ENCODE measurements at places on chromosomes 5 and 9. TPM values are rescaled to one million over a fixed set of nuclear protein-coding genes. Genes with fewer than 3 reads are reported as not detected.

DNA sequence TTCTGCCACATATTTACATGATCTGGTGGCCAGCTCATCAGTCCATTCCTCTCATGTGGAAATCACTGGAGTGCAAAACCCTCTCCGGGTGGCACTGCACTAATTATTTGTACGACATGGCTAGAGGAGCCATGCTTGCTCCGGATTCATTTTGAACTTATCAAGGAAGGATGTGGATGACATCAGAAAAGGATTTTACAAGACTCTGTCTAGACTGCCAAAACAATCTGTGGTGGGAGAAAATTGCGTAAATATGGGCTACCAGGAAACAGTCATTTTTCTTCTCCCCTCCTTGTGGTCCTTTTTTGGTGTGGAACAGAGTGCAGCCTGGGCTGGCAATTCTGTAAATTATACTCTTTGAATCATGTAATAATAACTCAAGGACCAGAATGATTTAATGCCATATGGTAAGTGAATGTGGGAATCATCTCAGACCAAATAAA lies 123.4 kb upstream of the IFNE start:
- DNase-seq = no peak

Gene CDC25C
- total RNA-seq = 19.0 TPM

GRCh38 chr5:160044967-160045366 lies 36.0 kb downstream of the TTC1 start:
- DNase-seq = no peak

GRCh38 chr9:114273461-114273881 lies 49.4 kb upstream of the ORM1 start:
- DNase-seq = no peak

- no peak for DNase-seq
Observed at GRCh38 chr5:128093368-128093767, 9.8 kb downstream of the SLC12A2 start.

DNA sequence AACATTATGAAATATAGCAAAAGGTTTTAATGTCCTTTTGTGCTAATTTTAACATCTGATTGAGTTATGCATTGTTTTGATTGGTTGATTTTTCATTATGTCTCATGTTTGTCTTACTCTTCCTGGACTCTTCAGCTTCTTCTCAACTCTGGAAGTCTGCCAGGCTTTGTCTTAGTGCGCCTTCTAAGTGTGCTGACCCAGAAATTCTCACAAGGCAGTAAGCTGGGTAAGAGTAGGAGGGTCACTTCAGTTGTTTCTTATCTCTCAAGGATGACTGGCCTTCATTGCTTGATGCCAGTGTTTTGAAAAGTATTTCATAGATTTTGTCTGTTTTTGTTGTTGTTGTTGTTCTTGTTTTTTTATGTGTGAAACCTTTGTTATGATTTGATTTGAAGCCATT lies 59.2 kb downstream of the RIC1 start:
- DNase-seq = no peak

Gene MYMK
- not detected for total RNA-seq

GRCh38 chr5:160638161-160638742 lies 213.8 kb downstream of the ATP10B start:
- DNase-seq = no peak

Gene GZMA
- 2.4 TPM for total RNA-seq

DNA sequence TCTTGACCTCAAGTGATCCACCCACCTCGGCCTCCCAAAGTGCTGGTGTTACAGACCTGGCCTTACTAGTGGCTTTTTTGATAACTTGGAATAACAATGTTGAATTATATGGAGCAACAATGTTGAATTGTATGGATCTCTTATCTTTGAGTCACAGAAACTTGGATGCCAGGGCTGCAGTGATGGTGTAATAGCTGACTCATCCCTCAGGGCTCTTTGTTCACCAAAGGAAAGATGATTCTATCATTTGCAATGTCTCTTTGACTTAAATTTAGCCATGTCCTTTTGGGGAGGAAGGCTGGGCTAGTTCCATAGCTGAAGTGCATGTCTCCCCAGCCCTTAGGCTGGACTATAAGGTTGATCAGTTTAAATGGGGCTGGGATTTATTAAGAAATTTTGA lies 172.3 kb downstream of the PDZD2 start:
- no peak for DNase-seq

- no peak for DNase-seq
Observed at GRCh38 chr5:166427211-166427610, 1864.2 kb upstream of the WWC1 start.

Gene NDUFA8
- total RNA-seq = 50.4 TPM

Gene FCN2
- not detected for total RNA-seq

Gene CEP72
- total RNA-seq = 26.4 TPM

GRCh38 chr5:36285837-36286615 lies 15.7 kb downstream of the RANBP3L start:
- DNase-seq = no peak

Gene PCDHGB6
- total RNA-seq = not detected

Gene CREB3
- total RNA-seq = 26.0 TPM

DNA sequence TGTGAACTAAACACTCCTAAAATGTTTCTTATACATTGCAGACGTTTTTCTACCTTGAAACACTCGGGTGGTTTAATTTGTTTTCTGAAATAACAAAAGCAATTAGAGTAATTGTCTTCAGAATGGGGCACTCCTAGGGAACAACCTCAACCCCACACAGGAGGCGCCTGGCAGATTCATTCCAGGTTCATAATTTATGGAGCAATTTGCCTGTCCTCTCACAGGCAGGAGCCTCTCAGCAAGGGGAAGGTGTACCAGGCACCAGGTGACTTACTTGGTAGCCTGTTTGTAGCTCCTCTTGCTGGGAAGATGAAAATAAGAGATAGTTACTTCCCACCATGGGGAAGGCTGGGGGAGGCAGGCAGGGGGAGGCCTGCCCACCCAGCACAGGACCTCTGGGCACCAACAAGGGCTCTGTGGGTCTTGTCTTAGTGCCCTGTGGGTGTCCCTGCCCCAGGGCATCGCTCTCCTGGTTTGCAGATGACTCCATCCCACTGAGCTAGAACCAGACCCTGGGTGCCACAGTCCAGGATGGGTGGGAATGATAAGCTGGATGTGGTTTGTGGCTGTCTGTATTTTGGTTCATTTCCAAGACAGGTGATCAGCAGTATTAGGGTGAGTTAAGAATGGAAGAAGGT lies 144.4 kb downstream of the FSTL4 start:
- DNase-seq = no peak

- no peak for DNase-seq
Observed at GRCh38 chr5:129962506-129962905, 58.2 kb downstream of the CHSY3 start.

Gene ZNF608
- total RNA-seq = not detected

Gene GPR21
- 1.0 TPM for total RNA-seq

DNA sequence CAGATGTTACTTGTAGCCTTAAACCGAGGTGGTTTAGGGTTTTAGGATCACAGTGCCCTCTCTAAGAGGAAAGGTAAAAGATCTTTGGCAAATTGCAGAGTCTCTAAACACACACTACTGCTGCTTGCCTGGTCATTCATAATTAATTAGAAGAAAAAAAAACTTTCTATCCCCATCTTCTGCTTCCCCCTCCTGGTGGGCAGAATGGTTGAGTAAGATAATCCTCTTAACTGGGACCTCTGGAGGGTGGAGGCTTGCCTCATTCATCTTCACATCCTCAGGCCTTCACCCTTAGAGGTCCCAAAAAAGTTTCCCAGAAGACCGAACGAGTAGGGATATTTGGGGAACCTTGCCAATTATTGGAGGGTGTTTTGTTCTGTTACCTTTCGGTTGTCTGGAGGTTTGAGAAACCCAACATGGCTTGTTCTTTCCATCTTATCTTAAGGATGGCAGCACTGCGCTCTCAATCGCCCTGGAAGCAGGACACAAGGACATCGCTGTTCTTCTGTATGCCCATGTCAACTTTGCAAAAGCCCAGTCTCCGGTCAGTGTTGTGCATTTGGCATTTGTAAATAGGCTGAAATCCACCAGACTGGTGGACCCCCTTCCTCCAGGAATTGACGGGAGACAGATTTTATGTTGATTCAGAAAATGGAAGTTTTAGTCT lies 97.3 kb upstream of the DMRT1 start:
- DNase-seq = no peak

DNA sequence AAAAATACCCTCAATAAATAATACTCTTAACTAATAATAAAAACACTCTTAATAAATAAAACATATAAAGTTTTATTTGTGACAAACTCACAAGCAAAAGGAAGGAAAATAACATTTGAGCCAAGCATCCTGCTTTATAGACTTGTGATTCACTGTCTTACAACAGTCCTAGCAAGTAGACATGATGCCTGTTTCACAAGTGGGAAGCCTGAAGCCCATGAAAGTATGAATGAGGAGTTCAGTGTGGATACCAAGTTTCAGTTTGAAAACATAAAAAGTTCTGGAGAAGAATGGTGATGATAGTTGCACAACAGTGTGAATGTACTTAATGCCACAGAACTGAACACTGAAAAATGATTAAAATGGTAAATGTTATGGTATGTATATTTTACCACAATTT lies 10.9 kb downstream of the HABP4 start:
- DNase-seq = no peak

Gene HMCN2
- total RNA-seq = 0.05 TPM

DNA sequence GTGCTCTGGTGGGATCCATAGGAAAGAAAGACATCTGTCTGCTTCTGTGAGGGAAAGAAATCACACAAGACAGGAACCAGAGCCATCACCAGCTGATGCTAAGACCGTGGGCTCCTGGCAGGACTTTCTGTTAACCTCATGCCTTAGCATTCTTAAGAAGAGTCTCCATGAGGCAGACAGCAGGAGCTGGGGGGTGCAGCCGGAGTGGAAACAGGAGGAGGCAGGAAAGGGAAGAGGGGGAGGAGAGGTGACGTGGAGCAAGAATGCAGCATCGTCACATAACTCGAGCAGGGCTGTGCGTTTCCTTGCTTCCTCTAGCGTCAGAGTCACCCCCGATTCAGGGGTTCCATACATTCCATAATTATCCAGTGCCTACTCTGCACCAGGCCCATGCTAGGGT lies 53.6 kb downstream of the ERGIC1 start:
- no peak for DNase-seq

DNA sequence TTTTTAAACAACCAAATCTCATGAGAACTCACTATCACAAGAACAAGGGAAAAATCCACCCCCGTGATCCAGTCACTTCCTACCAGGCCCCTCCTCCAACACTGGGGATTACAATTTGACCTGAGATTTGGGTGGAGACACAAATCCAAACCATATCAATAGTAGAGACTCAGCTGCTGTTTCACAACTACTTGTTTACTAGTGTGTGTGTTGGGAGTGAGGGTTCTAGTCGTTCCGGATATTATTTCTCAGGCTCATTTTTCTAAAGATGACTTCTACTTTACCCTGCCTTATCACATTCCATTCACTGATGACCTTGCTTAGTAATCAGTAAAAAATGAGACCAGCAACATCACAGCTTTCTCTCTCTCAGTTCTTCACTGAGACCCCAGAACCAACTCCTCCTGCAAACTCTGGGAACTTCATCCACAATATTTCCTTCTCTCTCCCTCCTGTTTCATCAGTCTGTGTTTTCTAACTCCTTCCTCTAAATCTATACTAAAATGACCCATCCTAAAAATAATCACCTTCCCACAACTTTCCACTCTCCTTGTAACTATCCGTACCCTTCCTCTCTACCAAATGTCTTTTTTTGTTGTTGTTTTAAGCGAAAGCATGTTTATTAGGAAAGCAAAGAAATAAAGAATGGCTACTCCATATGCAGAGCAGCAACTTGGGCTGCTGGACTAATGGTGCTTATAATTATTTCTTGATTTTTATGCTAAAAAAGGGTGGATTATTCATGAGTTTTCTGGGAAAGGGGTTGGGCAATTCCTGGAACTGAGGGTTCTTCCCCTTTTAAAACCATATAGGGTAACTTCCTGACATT lies 121.5 kb upstream of the SPRY4 start:
- no peak for DNase-seq

DNA sequence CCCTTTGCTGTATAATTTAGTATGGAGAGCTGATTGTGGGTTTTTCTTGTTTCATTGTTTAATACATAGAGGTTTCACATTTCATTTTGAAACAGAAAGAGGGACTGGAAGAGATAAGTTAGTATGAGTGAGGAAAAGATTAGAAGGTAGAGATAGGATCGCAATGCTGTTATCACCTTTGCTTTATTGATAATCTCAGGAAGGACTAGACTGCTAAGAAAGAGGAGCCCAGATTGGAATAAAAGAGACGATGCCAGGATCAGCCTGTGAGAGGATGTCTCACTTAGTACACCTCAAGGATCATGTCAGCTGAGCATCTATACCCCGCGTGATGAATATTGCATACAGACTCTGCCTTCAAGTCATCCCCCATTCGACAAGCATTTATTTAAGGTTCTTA lies 178.0 kb upstream of the DMAC1 start:
- DNase-seq = no peak

Gene IFNA21
- not detected for total RNA-seq

Gene ZNF454
- not detected for total RNA-seq

Gene BAG1
- 47.9 TPM for total RNA-seq

- no peak for DNase-seq
Observed at GRCh38 chr5:134902071-134902801, 2.7 kb upstream of the PCBD2 start.

DNA sequence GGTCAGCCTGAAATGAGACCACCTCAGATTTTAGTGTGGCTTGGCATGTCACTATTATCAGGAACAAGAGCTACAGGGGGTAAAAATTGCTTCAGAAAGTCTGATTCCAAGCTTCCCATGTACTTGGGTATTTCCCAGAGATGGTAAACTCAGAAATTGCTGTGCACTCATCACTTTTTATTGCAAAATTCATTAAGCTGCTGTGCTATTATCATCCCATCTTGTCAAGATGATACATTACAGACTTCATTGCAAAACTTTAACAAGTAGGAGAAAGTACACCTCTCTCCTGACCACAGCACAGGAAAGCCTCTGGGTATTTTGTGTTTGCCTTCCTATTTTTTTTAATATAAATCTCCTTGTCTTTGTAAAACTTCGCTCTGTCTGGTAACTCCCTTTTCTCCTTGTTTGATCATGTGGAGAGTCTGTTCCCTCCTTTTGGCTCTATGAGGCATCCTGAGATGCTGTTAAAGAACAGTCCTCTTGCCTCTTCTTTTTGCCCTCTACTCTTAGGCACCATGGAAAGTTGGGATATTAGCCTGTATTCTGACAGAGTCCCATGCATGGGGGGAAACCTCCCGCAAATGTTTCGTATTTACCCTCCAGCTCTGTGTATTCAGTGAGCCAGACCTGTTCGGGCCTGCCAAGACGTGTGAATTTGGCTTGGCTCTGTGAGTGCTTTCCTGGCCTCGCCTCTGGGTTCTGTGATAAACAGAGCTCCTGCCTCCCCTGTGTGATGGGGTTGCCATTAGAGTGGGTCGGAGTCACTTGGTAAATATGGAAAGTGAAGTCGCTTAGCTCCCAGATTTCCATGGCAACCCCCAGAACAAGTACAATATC lies 260.7 kb downstream of the NR3C1 start:
- DNase-seq = no peak

Gene IFNA2
- not detected for total RNA-seq

Gene MLANA
- not detected for total RNA-seq

GRCh38 chr5:71701407-71701806 lies 17.7 kb upstream of the CARTPT start:
- DNase-seq = peak; percentile 35

GRCh38 chr5:55437859-55438206 lies 96.9 kb downstream of the PLPP1 start:
- DNase-seq = no peak

GRCh38 chr5:6728011-6728794 lies 15.0 kb downstream of the TENT4A start:
- DNase-seq = peak; percentile 42

All from activated CD4-positive, alpha-beta T cell treated with anti-CD3 and anti-CD28 coated beads for 36 hours (primary cell).